NCI-H2029 treated with DMSO at 0.1 percent for 48 hours (cell line): ENCODE measurements at places on chromosomes 1 and 21.
A peak's percentile ranks its signal among the peaks of the same experiment; 100 is the strongest.

DNA sequence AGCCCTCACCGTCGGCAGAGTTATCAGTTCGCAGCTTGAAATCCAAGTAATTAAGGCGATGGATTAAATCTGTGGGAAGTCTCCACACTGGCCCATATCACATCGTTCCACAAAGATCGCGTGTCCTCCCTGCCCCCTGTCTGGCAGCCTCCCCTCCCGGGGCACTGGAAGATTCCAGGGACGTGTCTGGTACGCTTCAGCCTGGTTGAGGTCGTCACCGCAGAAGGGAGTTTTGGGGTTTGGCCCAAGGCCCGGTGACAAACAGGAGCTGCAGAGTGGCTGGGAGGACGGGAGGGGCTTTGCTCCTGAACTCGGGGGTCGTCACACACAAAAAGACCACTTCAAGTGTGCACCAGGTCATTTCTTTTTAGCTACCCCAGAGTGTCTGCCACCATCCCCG, 51.1 kb downstream of the PRDM16 start:
- no peak for DNase-seq

- peak; percentile 27 for DNase-seq
Measured at GRCh38 chr1:99647490-99647889, 1.6 kb downstream of the PALMD start.

GRCh38 chr1:162977944-162978568, 91.1 kb upstream of the RGS4 start:
- DNase-seq, result no peak

- no peak for DNase-seq
Measured at GRCh38 chr1:93993731-93994130, 84.5 kb upstream of the GCLM start.
